ENCODE measurements at places on chromosomes 16 and 17.

DNA sequence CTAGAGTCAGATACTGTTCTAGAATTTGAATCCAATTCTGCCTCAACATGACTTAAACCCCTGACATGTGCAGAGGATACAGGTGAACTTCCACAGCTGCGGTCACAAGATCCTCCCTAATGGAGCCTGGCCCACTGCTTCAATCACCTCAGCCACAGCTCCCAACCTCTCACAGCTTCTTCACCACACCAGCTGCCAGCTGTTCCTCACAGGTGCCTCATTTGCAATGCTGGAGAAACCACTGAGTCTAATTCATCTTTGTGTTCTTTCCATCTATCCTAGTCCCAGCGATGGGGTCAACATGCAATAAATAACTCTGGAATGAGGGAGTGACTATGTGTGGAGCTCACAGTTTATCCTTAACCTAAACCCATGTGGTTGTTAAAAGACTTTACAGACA, 72.0 kb upstream of the MAF start:
- no peak for DNase-seq

- DNase-seq = peak; percentile 51
These were observed 470 bp downstream of the MLYCD start for GRCh38 chr16:83899272-83899897.

DNA sequence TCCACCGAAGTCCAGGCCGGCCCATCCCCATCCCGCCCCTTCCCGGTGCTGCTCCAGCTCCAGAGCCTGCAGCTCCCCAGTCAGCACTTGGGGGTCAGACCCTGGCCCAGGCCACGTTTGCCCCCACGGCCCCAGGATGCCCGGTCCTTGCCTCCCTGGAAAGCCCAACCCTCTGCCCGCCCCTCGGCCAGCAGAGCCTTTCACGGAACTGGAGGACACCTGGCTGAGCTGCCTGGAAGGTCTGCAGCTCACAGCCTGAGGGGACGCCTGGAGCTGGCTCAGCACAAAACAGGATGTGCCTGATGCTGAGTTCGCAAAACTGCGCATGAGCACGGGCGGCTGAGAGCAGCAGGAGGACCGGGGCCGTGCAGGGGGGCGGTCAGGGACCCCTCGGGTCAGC, 29.7 kb upstream of the SSTR5 start:
- peak; percentile 23 for DNase-seq

GRCh38 chr17:5929721-5930120, 140.5 kb upstream of the WSCD1 start:
- no peak for DNase-seq

DNA sequence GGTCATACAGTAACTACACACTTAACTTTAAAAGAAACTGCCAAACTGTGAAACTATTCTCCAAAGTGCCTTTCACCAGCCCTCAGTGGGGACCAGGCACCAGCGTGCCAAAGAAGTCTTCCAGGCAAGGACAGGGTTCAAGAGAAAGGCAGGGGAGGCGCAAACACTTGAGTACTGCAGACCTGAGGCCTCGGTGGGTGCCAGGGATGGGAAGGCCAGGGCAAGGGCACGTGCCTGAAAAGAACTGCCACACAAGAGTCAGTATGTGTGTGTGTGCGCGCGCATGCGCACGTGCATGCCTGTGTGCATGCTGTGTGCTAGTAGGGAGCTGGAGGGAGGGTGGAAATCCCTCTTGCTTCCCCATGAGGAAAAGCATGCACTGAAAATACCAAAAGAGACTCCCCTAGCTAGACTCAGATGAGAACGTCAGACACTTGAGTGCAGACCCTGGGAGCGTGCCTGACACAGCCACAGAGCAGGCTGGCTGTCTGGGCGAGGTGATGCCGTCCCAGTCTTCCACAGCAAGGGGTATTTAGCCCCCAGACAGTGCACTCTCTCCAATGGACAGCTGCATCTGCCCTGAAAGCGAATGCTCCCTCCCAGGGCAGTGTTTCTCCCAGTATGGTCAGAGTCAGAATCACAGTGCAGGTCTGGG, 40.1 kb upstream of the GSG1L start:
- no peak for DNase-seq

- no peak for DNase-seq
These were observed 5.3 kb downstream of the ATP6V0A1 start for GRCh38 chr17:42463976-42464400.

GRCh38 chr16:12162151-12162985, 185.8 kb downstream of the SNX29 start:
- no peak for DNase-seq

GRCh38 chr17:79658811-79659207, 48.0 kb upstream of the RBFOX3 start:
- peak; percentile 11 for DNase-seq

GRCh38 chr17:32461853-32462617, 17.7 kb downstream of the PSMD11 start:
- DNase-seq = peak; percentile 81

DNA sequence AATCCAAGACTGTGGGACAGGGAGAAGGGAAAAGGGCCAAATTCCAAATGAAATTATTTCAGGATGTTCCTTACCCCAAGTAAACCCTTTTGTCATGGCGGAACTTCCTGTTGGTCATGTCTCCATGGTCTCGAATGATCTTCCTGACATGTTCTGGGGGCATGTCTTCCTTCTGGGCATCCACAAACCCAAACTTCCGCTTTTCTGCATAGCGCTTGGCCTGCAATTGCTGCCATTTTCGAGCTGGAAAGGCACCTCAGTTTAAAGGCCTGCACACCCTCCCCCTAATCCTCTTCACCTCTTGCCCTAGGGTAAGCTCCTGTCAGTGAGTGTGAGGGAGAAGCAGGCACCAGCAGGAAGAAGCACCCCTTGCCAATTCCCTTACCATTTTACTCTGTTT, 1.2 kb downstream of the PRPF8 start:
- no peak for DNase-seq

DNA sequence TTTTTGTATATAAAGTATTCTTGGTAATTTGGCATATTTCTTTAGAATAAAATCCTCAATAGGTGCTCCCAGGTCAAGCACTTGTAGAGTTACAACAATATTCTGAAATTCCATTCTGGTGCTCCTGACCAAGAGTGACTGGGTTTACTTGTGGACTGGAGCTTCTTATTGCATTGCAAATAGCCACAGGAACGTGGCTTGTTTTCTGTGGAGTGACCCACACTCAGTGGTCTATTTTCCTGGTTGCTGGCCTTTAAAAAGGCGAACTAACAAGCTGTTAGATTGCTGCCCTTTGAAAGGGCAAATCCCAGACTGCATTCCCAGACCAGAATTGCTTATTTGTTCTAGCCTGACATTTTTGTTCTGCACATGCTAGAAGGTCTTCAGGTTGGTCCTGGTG, 658.8 kb upstream of the GOT2 start:
- DNase-seq = no peak

GRCh38 chr17:51036084-51036483, 84.6 kb downstream of the SPAG9 start:
- DNase-seq = no peak

DNA sequence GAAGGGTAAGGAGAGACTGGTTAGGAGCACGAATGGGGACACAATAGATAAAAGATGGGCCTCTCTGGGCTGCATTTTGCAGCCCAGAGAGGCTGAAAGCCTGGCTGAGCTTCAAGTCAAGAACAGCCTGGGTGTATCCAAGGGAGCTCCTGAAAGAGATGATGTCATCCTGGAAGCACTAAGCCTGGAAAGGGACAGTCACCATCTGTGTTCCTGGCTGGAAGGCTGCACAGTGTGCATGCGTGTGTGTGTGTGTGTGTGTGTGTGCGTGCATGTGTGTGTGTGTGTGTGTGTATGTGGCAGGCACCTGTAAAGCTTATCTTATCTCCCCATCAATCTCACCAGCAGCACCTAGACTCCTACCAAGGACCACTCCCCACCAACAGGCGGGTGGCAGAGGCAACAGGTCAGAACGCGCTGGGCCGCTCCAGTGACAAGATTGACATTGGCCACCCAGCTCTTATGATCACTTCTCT, 44.1 kb downstream of the COG7 start:
- DNase-seq = no peak

DNA sequence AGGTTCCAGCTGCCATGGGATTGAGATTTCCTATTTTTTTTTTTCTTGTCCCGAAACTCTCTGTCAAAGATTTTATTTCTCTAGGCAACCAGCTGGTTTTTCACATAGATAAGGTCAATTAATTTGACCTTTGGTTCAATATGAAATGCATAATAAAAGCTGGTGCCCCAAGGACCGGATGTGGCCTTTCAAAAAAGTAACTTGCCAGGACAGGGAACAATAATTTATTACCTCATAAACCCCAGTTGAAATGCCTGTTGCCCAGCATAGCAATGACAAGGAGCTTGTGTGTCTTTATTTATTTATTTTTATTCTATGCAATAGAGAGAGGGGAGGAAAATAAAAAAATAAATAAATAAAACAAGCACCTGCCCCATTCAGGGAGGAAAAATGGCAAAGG, 472.7 kb downstream of the KCNJ2 start:
- DNase-seq = no peak

- no peak for DNase-seq
These were observed 10.3 kb upstream of the RARA start for GRCh38 chr17:40298726-40299125.

- DNase-seq = no peak
These were observed 90.7 kb downstream of the SHISA9 start for GRCh38 chr16:12992066-12992465.

DNA sequence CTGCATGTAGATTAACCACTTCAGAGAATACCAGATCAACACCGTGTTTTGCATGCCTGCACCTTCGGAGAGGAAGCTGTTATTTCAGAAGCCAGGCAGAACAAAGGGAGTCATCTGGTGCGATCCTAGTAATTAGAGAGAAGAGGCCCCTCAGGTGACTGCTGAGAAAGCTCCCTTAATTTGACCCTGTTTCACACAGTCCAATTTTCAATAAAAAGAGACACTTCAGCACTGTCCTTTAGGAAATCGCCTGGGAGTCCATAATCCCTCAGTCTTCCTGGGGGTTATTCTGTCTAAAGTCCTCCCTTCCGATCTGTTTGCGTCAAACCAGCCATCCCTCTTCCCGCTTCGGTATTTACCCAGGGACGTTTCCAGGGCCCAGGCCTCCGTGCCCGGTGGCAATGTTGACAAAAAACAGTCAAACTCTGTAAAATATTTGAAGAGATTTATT, 23.4 kb upstream of the TNRC6C start:
- DNase-seq = no peak

DNA sequence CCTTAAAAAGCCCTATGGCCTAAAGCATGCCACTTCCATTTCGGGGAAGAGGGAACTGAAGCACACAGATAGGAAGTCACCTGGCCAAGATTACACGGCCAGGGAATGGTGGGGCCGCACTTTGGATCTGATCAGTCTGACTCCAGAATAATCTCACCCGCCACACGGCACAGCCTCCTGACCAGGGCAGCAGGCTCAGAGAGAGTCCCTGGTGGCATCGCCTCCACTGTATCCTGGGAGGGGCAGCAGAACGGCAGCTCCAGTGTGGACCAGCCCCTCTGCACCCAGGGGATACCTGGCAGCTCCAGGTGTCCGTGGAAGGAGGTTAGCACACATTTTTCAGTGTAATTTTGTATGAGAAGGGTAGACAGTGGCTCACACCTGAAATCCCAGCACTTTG, 35.5 kb downstream of the VAC14 start:
- DNase-seq = no peak

All from stimulated activated CD4-positive, alpha-beta T cell treated with anti-CD3 and anti-CD28 coated beads, Interleukin-15, amount 100 ng/mL, for 24 hours (primary cell).